T47D (cell line): ENCODE measurements at places on chromosomes 7 and 10.
A peak's percentile ranks its signal among the peaks of the same experiment; 100 is the strongest.

DNA sequence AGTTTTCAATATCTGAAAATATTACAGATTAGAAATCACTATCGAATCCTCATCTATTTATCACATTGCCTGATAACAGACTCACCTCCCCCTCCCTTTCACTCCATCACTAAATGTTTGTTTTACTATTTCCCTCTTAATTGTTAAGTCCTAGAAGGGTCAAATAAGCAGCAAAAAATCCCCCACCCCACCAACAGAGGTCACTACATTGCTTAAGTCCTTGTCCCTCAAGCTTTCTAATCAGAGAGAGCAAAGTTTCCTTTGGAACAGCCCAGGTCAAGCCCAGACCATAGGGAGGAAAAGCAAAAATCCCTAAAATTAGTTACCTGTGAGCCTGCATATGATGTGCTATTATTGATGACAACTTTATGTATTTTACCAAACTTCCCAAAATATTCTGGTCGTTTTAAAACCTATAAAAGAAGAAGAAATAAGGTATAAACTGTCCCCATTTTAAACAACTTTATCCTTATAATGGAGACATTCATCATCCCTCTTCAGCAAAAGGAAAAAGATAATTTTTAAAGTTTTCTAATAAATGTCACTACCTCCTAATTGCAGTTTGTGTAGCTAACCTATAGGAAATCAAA, 95.0 kb downstream of the CNOT4 start:
- peak; percentile 62 for DNase-seq

GRCh38 chr7:1569440-1569832, 396 bp downstream of the PSMG3 start:
- no peak for DNase-seq

DNA sequence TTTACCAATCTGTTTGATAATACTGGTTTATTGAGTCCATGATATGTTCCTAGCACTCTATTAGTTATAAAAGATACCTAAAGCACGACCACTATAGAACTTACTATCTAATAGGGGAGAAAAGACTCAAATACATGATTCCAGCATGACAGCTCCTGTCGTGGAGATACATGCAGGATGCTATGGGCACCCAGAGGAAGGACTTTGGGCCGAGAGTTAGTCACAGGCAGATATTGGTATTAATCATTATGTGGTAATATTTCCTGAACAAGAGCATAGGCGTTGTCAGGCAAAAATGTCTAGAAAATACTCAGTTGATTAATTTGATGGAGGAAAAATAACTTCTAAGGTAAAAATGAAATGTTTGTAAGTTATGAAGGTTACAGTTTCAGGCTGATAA, 31.8 kb downstream of the CNNM2 start:
- no peak for DNase-seq

DNA sequence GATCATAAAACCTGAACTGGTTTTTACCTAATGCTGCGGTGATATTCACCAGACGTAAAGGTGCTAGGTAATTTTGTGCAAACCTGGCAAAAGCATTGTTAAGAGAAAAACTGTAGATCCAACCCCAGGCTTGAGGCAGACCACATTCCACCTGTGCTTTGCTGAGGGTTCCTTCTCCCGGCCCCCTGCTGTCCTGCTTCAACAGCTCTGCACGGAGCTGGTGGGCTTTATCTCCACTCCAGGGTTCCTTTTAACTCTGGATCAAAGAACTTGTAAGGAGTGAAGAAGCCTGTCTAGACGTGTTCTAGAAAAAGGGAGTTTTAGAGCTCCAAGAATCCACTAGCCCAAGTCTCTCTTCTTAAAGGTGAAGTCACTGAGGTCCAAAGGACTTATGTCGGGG, 87.5 kb upstream of the NMT2 start:
- DNase-seq, result no peak

DNA sequence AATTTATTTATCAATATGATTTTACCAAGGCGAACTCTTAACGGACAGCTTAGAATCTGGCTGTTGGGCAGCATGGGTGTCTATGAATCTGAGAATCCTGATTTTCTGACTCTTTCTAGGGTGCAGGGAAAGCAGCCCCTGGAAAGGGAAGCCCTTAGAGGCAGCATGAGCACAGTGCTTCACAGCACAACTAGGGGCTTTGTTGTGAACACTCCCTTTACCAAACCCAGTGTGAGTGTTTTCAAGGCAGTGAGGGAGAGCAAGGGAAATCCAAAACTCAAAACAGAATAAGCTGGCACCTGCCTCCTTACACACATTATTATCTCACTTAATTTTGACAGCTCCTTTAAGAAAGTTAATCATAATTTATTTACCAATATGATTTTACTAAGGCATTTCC, 116.3 kb upstream of the CSTF2T start:
- no peak for DNase-seq

GRCh38 chr10:91589015-91589657, 43.7 kb downstream of the PPP1R3C start:
- no peak for DNase-seq

GRCh38 chr10:103276896-103277712, at the start of gene INA:
TSS of gene INA (plus strand) at chr10:103277138. CDS start at chr10:103277212, 74 bp downstream.
- DNase-seq, result no peak

DNA sequence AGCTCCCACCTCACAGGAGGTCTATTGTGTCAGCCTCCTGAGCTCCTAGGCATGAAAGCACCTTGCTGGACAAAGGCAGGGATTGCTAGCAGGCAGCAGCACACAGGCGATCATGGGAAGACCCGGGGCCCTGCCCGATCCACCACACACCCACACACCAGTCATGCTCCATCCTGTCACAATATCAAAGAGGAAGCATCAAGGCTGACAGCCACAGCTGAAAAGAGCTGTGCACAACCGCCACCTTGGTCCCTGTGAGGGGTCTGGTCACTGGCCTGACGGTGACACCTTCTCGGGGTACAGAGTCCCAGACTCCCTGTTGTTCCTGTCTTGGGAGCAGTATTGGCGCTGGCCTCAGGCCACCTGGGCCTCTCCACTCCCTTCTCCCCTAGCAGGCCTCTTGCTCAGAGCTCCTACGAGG, 89.7 kb upstream of the RET start:
- DNase-seq, result no peak

DNA sequence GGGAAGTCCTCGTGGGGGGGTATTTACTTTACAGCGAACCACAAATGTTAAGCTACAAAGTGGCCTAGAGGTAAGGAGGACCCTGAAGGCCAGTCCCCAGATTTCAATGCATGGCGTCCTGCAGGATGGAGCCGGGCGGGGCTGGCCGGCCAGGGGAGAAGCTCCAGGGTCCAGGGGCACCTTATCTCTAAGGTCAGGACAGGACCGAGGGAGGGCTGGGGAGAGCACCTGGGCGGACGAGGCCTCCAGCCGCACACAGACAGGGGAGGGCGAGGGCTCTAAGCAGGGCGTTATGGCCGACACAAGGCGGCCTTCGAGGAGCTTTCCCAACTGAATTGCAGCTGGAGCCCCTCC, 96.4 kb upstream of the DIP2C start:
- no peak for DNase-seq

GRCh38 chr10:90635111-90635765, 222.6 kb downstream of the HTR7 start:
- DNase-seq, result no peak

DNA sequence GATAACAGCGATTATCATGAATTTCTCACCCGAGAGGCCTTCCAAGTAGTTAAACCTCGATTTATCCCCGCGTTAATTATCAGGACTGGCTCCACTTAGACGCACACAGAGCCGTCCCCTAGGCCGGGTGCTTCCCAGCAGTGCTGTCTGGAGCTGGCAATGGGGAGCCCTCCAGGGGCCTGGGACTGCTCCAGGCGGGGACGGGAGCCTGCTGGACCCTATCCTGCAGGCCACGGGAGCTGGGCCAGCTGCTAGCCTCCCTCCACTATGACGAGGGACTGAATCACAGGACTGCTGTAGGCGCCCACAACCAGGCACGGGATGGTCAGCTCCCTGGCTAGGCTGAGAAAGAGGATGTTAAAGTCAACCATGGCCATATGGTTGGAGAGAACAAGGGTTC, 229.1 kb downstream of the ELFN1 start:
- no peak for DNase-seq

- DNase-seq, result peak; percentile 31
Observed at GRCh38 chr7:135714534-135715009, 13.4 kb downstream of the SLC13A4 start.

DNA sequence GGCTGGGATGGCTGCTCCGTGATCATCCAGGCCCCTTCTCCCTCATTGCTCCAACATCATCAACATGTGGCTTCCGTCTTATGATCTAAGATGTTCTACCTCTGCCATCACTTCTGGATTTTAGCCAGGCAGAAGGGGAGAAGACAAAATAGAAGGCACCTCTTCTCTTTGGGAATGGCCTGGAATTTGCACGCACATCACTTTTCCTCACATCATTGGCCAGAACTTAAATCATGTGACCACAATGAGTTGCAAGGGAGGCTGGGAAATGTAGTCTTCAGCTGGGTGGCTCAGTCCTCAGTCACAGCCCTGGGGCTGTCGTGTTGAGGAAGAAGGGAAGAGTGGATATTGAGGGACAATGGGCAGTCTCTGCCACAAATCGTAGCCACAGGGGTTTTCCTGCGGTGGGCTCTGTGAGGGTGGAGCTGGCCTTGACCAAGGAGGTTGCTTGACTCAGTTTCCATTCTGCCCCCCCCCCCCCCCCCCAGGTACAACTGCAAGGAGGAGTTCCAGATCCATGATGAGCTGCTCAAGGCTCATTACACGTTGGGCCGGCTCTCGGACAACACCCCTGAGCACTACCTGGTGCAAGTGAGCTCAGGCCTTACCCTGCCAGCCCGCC, 50.3 kb downstream of the PALD1 start:
- DNase-seq, result peak; percentile 69

DNA sequence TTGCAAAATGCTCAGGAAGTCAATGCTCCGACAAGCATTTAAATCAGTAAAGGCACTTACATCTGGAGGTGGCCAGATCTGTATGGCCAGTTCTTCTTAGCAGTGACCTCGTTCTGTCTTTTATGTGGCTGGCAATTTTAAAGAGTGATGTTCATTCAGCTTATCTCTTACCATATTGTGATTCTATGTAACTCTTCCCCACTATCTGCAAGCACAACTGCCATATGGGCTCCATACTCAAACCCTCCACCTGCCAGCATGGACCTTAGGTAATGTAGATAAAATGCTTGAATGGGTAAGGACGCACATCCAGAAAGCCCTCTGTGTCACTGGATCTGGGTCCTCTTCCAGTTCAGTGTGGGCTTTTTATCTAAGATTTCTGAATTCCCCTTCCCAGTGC, 42.4 kb upstream of the STK17A start:
- no peak for DNase-seq

DNA sequence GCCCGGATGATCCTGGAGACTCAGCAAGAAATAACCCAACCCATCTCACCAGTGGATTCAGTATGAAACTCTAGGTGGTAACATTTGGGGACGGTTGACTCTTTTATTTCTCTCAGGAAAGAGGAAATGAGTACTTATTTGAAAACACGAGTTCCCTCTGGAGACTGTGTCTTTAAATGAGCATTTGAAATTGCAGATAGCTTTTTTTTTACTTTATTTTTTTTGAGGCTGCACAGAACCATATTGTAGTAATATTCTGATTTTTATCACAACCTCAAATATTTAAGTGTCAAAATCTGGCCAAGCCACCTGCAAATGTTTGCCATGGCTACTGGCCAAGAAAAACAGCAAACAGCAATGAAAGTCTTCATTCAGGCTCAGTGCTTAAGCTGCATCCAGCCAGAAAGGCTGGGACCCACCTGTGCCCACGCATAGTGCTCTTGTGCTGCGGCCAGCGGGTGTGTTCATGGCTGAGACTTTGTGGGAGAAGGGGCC, 160.8 kb downstream of the CREB5 start:
- peak; percentile 95 for DNase-seq

GRCh38 chr10:101385866-101386658, 32.1 kb downstream of the BTRC start:
- no peak for DNase-seq

- DNase-seq, result no peak
Observed at GRCh38 chr7:17368856-17369524, 70.5 kb downstream of the AHR start.

- no peak for DNase-seq
Observed at GRCh38 chr7:80464211-80464610, 47.7 kb downstream of the GNAT3 start.

- no peak for DNase-seq
Observed at GRCh38 chr10:89792187-89792586, 90.8 kb downstream of the KIF20B start.

DNA sequence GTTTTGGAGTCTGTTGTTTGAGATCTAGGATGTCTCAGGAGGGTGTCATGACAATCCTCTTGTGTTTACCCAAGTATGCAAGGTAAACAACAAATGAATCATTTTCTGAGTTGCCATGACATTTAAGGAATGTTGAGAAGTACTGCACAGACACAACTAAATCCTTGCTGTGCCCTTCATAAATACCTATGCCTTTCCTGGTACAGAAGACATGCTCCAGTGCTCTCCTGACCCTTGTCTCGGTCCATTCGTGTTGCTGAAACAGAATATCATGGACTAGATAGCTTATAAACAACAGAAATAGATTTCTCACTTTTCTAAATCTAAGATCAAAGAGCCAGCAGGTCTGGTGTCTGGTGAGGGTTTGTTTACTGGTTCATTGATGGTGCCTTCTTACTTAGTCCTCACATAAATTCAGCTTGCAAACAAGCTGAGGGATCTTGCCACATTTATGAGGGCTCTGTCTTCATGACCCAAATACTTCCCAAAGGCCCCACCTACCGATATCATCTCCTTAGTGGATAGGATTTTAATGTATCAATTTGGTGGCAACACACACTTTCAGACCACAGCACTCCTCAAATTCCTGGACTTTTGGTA, 341.8 kb upstream of the SEMA3A start:
- no peak for DNase-seq

DNA sequence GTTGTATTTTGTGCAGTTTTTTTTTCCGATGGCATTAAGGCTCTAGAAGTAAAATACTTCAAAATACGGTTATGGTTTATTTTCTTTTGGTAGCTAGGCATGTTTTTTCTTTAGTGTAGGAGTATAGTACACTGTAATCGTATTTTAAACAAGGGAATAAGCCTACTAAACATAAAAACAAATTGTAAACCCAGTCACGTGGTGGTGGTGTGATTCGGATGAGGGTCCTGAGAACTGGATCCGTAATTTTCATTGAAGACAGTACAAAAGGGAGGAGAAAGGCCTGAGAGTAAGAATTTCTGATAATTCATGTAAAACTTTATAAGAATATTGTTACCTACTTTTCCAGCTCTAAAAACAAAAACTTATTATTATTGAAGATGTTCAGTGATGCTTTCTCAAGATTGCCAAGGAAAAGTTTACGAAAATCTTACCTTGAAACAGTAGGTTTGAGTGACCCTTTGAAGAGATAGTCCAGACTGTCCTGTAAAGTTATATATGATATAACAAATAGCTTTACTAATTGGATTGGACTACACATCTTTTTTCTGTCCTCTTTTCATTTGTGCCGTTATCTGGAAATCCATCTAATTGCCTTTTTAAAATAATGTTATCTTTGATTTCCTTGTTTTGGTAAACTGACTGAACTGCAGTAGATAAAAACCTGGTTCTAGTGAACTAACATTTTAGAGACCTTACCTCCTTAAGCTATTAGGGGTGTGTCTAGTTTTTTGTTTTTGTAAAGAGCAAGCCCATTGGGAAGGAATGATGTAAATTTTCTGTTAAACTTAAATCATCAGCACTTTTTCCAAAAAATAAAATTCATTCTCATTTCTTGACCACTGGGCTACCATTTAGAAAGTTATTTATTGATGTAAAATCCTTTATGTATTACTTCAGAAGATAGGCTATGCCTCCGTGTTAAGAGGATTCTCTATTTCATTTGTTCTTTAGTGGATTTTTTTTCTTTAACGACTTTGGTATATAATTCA, 1.0 kb upstream of the PBLD start:
- no peak for DNase-seq
